ENCODE measurements at places on chromosomes 7 and 10.

DNA sequence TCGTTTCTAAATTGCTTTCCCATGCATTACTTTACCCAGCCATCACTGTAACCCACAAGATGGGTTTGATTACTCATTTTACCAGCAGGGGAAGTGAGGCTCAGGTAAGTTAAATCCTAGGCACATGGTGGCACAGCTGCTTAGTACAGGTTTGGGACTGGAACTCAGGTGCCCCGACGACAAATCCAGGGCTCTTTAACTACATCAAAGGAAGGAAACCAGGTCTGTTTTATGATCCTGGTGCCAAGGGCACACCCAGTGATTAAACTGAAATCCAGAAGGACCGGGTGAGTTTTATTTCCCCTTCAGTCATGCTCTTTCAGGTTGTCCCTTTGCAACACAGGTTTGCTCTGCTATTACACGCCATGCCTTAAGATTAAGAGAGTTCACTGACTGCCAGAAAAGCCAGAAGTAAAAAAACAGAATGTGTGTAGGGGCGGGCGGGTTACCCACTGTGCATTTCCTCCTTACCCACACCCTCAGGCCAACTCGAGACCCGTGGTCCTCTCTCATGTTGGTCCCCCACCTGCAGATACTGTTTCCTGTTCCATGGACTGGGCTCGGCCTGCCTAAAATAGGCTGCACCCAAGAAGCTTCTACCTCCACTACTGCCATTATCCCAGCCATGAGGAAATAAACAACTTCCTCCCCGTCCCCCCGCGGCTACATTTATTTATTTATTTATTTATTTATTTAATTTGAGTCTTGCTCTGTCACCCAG, 55.1 kb upstream of the KDM7A start:
- no peak for DNase-seq

DNA sequence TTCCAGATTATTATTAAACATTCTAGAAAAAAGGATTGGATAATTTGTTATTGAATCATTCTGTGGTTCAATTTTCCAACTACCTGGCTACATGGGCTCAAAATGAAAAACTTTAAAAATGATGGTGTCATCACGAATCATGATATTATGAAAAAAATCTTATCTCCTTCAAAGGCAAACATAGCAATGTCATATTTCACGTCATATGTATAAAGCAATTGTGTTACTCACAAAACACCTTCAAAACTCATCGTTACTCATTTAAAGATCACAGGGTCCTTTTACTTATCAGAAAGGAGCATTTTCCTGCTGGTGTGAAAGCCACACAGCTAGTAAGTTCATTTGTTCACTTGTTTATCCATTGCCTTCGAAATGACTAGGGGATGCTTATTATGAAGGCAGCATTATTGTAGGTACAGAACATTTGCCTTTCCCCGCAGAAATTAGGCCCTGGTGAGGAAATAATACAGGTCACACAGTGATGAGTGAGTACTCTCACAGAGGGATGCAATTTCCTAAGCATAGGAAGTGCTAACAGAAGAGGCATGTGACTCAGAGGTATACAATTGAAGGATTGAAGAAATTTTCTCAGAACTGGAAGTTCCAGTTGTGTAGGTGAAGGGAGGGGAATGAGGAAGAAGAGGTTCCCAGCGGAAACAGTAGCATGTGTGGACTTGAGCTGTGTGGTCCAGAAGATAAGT, 478.7 kb downstream of the INHBA start:
- no peak for DNase-seq

DNA sequence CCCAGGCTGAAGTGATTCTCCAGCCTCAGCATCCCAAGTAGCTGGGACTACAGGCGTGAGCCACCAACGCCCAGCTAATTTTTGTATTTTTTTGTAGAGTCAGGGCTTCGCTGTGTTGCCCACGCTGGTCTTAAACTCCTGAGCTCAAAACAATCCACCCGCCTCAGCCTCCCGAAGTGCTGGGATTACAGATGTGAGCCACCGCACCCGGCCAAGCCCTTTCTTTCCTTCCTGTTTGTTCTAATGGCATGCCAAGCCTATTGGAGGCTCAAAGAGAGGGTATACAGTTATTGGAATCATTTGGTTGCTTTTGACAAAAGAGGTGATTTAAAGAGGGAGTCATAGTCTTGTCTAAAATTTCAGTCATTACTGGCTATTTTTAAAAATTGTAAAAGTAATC, 46.0 kb upstream of the TRIM8 start:
- no peak for DNase-seq

- no peak for DNase-seq
Observed at GRCh38 chr10:131681122-131681521, 219.7 kb upstream of the PPP2R2D start.

GRCh38 chr7:50212666-50213621, 91.6 kb upstream of the IKZF1 start:
- no peak for DNase-seq

GRCh38 chr10:77685432-77685831, 47.8 kb upstream of the KCNMA1 start:
- DNase-seq: peak; percentile 79
